ENCODE measurements at places on chromosomes 1 and 21.

- no peak for DNase-seq
Measured at GRCh38 chr1:34858901-34859445, 576 bp downstream of the SMIM12 start.

DNA sequence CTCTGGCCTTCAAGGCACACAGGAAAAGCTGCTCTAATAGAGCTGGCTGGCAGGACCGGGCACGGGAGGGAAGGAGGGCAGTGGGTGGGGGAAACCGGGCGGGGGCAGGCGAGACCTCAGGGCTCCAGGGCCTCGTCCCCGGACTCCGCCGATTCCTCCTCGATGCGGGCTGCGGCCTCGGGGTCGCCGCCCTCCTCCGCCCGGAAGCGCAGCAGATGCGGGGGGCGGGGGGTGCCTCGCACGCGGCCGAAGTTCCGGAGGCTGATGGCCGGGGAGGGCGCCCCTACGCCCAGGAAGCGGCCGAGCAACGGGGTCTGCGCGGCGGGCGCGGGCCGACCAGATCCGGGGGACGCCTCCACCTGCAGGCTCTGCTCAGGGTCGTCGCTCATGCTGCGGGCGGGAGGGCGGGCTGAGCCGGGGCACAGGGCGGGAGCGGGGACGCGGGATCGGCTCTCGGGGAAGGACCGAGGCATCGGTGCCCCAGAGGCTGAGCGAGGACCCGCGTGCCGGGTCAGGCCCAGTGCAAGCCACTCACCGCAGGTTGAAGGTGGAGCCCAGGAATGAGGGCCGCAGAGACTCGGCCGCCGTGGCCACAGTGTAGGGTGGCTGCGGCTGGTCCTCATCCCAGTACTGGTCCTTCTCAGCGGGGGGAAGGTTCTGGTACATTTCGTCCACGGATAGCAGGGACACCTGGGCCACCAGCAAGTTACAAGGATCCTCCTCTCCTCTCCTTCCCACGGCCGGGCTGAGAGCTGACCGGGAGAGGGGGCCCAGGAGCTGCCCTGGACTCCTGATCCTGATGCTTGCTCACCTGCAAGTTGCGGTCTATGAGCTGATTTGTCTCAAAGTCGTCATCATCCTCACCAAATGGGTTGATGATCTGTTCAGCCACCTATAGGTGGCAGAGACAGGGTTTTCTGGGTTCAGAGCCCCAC lies 3.6 kb downstream of the BEST4 start:
- DNase-seq, result no peak

DNA sequence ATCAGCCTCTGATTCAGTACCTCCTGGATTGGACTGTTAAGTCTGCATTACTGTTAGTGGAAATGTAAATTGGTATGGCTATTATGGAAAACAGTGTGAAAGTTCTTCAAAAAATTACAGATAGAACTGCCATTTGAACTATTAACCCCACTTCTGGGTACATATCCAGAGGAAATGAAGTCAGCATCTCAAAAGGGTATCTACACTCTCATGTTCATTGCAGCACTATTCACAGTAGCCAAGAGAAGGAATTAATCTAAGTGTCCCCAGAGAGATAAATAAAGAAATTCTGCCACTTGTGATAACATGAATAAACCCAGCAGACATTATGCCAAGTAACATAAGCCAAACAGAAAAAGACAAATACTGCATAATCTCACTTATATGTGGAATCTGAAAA lies 676.0 kb downstream of the PLA2G4A start:
- no peak for DNase-seq

DNA sequence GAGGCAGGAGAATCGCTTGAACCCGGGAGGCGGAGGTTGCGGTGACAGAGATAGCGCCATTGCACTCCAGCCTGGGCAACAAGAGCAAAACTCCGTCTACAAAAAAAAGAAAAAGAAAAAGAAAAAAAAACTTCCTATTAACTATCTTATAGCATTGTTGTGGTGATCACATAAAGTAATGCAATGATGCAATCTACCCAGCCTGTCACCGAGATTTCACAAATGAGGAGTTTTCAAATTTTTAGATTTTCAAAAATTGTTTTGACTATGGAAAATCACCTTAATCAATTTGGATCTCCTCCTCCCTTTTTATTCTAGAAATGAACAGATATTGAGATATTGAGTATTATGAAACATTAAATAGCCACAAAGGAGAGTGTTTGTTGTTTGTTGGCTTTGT lies 8.0 kb downstream of the FMO5 start:
- DNase-seq, result no peak

- no peak for DNase-seq
Measured at GRCh38 chr1:3745590-3746381, 6.5 kb upstream of the CCDC27 start.

- DNase-seq, result no peak
Measured at GRCh38 chr21:23543333-23543732, 2063.9 kb downstream of the MRPL39 start.

DNA sequence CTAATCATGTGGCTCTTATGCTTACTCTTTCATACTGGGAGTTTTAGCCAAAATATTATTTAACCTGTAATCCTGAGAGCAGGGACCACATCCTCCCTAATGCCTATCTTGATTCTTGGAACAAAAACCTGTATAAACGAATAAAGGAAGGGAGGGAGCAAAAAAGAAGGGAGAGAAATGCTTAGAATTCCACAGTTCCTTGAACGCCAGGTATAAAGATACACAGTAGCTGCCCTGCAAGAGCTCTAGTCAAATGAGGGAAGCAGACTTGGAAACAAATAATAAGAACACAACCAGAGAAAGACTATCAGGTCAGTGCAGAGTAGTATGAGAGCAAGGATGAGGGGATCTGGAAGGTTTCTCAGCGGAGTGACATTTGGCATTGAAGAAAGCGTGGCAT lies 116.3 kb downstream of the SLC30A10 start:
- DNase-seq, result no peak

GRCh38 chr1:10598389-10598702 lies 123.6 kb downstream of the PEX14 start:
- no peak for DNase-seq

DNA sequence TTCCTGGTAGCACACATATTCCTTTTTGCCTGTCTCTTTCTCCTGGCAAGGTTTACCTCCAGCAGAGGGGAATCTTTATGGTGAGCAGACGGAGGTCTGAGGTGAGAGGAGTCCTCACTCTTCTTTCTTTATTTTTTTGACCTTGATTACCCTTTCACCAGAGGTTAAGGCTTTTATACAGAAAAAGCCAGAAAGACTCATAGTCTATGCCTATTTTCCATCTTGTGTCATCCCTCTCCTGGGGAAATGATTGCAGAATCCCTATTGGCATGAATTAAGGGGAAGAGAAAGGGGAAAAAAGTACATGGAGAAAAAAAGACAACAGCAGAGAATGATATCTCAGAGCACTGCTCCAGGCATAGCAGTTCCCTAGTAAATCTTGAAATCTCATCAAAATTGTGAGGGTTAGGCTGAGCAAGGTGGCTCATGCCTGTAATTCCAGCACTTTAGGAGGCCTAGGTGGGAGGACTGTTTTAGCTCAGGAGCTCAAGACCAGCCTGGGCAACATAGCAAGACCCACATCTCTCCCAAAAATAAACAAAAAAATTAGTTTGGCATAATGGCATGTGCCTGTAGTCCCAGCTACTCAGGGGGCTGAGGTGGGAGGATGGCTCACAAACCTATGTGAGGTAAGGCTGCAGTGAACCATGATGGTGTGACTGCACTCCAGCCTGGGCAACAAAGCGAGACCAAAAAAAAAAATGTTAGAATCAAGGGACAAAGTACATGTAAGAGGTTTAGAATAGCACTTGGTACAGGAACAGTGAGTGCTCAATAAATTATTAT lies 1.2 kb upstream of the XPR1 start:
- DNase-seq, result no peak

DNA sequence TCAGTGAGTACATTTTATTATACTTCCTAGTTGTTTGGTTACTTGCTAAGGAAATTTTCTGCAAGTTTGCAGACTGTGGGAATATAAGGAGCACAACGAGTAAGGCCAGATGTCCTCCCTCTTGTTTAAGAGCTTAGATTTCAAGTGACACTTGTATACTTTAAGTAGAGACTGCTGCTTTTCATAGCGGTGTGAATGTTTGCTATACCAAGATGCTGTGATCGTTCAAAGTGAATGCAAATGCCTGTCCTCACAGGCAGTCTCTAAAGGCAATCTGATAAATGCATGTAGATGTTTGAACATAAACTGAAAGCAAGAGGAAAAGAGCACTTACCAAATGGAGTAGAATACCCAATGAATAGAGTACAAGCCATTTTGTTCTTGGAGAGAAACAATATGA lies 226.4 kb downstream of the NRIP1 start:
- no peak for DNase-seq

- no peak for DNase-seq
Measured at GRCh38 chr1:34101151-34101550, 63.9 kb downstream of the CSMD2 start.

DNA sequence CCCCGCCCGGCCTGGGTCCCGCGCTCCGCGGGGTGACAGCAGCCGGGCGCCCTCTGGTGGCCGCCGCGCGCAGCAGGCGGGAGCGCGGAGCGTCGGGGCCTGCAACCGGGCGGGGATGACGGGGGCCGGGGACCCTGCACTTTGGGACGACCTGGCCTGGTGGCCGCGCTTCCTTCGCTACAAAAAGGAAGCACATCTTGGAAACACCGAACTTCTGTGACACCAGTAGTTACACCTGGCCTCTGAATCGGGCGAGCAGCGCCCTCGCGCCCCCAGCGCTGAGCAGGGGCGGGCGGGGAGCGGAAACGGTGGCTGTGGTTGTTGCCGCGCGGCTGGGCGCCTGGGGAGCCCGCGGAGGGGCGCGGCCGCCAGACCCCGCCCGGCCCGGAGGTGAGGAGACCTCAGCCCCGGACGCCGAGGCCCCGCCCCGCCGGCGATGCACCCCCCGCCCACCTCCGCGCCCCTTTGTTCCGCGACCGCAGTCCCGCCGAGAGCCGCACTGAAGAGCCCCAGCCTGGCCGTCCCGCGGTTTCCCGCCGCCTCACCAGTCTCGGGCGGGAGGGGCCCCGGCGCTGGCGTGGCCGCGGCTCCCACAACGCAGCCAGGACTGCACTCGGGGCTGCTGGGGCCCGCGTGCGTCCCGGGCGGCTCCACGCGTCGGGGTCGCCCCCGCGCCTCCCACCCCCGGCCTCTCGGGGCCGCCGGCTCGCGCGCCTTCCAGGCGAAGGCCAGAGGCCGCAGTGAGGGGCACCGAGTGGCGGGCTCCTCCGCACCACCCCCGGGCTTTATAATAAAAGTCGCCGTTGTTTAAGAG lies 59.3 kb downstream of the H3-3A start:
- DNase-seq, result no peak

- no peak for DNase-seq
Measured at GRCh38 chr1:47927165-47927564, 70.0 kb downstream of the TRABD2B start.

DNA sequence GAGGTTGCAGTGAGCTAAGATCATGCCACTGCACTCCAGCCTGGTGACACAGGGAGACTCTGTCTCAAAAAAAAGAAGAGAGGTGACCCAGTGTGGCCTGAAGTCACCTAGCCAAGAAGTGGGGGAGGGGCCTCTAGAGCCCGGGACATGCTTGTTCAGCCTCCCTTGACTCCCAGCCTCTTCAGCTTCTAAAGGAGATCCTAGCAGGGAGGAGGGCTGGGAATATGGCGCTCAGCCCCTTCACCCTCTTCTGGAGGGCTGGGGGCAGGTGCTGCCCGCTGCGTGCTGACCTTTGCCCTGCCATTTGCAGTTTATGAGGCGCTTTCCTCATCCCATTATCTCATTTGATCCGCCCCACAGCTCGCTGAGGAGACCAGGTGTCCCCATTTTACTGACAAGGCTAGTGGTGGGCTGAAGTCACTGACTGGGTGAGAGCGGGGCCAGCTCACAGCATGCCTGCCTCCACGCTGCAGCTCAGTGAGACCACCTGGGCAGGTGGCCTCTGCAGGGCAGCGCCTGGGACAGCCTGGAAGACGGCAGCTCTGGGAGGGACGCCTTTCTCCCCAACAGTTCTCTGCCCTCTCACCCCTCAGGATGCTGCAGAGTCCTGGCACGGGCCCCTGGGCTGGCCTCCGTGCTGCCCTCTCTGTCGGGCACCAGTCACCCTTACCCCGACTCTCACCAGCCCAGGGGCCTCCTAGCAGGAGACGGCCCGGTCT lies 7.5 kb downstream of the ELF3 start:
- peak; percentile 45 for DNase-seq

- no peak for DNase-seq
Measured at GRCh38 chr1:32321712-32322291, 14.2 kb downstream of the MARCKSL1 start.

GRCh38 chr1:172973424-172973823 lies 77.3 kb downstream of the TNFSF18 start:
- DNase-seq, result no peak

GRCh38 chr1:61253912-61254633 lies 171.7 kb downstream of the NFIA start:
- no peak for DNase-seq

GRCh38 chr21:14926186-14926585 lies 138.6 kb downstream of the NRIP1 start:
- DNase-seq, result no peak

DNA sequence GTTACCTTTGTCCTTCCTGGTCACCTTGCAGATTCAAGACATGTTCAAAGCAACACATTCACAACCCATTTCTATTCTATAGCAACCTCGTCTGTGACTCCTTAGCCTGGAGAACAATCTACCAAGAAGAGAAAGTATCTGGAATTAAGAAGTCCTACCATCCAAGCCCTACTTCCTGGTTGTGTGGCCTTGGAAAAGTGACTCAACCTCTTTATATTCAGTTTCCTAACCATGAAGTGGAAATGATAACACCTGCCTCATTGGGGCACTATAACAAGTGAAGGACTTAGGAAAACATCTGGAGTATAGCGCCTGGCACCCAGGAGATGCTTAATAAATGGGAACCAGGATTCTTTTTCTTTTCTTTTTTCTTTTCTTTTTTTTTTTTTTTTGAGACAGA lies 36.5 kb upstream of the SRRM1 start:
- no peak for DNase-seq

GRCh38 chr1:110035236-110035752 lies 870 bp downstream of the STRIP1 start:
- DNase-seq, result no peak

DNA sequence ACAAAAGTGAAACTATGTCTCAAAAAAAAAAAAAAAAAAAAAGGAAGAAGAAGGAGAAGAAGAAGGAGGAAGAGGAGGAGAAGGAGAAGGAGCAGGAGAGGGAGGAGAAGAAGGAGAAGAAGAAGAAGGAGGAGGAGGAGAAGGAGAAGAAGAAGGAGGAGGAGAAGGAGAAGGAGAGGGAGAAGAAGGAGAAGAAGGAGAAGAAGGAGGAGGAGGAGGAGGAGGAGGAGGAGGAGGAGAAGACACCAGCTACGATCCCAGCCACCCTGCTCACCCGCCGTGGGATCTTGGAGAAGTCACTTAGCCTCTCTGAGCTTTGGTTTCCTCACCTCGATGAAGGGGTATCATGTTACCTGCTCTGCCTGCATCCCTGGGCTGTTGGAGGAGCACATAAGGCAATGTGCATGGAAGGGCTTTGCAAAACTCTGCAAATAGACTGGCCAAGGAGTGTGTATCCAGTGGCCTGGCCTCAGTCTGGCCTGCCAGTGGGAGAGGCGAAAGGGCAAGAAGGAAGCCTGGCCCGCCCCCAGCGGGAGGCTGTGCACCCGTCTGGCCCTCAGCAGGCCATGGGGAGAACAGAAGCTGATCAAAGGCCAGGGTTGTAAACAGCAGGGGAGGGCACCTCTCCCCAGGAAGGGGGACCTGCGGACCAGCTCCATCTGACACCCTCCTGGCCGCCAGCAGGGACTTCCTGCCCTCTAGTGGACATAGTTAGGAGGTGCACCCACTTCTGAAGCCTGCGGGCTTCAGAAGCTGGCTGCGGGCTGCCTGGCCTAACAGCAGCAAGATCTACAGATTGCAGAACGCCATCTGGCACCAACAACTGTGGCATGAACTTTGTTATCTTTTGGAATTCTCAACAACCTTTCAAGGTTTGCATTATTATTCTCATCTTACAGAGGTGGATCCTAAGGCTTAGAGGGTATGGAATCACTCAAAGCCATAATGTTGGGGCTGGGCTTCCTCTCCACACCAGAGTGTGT lies 19.2 kb upstream of the CDK18 start:
- peak; percentile 83 for DNase-seq

Measured in NCI-H187 treated with DMSO at 0.1 percent for 48 hours (cell line).